Activated CD8-positive, alpha-beta T cell treated with anti-CD3 and anti-CD28 coated beads for 36 hours (primary cell): ENCODE measurements at places on chromosomes 6 and 20.

DNA sequence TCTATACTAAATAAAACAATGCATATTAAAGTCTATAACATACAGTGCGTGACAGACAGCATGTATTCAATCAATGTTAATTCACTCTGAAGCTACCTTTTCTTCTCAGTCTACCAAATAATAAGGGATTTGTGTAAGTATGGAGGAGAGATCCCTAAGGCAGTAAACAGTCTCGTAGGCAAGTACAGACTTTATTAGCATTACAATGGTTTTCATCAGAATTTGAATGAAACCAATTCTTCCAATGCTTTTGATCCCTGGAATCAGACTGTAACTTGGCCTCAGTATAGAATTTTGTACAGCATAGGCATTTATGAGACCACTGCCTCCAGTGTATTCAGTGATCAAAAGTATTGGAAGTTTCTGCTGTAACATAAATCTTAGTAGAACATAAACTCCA is 19.5 kb downstream of the LYRM4 start:
- no peak for DNase-seq

DNA sequence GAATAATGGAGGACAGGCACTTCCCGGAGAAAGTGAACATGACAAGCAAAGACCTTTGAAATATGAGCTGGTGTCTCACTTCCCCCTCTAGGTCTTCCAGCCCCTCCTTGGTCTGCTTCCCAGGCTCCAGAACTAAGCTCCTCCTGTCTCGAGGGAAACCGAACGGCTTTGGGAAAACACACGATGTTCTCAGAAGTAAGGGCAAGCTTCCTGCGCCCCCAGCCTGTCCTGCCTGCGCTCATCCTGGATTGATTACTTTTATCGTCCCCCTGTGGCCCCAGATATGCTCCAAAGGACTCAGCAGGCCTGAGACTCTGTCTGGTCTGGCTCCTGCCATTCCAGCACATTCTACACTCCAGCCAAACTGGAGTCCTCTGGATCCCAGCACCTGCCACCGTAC is 83.4 kb downstream of the ZNF217 start:
- DNase-seq: no peak

DNA sequence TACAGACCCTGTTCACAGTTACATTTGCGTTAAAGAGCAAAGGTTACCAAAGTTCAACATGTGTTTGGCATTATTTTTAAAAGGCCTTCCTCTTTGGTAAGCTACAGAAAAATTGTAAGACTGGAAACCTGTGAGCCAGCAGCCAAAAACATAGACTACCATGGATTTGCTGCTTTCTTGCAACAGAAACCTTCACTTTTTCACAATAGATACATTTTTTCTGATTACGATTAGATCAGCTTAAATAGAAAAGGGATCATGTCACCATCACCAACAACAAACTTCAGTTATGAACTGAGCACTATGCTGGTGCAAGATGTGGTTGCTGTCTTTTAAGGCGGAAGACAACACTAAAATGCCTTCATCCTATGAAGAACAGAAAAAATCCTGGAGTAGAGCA is 112.3 kb upstream of the MARCKS start:
- DNase-seq: no peak

- no peak for DNase-seq
These were observed 122.2 kb downstream of the PHF3 start for GRCh38 chr6:63757826-63758225.

DNA sequence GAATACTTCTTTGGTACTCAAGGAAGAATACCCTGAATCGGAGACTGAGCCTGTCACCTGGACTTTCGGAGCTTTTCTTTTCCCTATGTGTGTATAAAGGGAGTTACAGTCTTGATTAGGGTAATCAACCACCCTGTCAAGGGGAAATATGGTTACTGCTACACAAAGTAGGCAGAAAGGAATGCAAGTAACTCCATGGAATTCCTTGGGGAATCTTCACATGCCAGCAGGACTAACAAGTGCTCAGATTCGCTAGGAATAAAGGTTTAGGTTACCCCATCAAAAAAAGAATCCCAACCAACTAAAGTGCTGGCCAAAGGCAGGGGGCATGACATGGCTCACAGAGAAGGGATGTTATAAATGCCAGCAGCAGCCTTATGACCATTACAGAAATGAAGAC is 10.4 kb downstream of the KCNS1 start:
- DNase-seq: no peak

DNA sequence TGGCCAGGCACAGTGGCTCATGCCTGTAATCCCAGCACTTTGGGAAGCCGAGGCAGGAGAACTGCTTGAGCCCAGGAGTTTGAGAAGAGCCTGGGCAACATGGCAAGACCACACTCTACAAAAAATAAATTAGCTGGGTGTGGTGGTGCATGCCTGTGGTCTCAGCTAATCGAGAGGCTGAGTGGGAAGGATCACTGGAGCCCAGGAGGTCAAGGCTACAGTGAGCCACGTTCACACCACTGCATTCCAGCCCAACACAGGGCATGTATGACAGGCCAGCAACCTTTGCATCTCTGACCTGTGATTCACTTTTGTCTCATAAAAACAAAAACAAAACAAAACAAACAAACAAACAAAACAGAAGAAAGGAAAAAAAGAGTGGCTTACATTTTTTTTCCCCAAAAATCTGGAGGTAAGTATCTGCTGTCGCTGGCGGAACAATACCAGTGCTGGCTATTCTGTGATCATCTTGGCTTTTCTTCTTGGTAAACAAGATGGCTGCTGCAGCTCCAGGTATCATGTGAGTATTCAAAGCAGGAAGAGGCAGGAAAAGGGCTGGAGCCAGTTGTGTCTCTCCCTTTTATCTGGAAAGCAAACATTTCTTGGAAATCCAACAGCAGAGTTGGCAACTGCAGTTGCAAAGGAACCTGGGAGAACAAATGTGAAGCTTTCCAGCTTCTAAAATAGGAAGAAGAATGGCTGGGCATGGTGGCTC is 40.4 kb upstream of the ZMYND8 start:
- DNase-seq: no peak
